ENCODE measurements at places on chromosomes 1 and 21.

GRCh38 chr1:84283381-84283780, 18.1 kb upstream of the SAMD13 start:
- peaks cover 10% of the 10 kb centered on the region for H3K36me3 ChIP-seq
- no peak for DNase-seq
- H3K4me3 ChIP-seq, result no peak overlapping the region
- H3K27me3 ChIP-seq, result peaks cover 19% of the 10 kb centered on the region

- H3K27me3 ChIP-seq, result peaks cover 6% of the 10 kb centered on the region
- H3K36me3 ChIP-seq, result no peaks in the 10 kb centered on the region
- peaks cover 13% of the 10 kb centered on the region for H3K4me1 ChIP-seq
- H3K4me3 ChIP-seq, result no peak overlapping the region
- peak; percentile 42 for DNase-seq
Measured at GRCh38 chr1:1291548-1292441, 11.6 kb downstream of the SCNN1D start.

DNA sequence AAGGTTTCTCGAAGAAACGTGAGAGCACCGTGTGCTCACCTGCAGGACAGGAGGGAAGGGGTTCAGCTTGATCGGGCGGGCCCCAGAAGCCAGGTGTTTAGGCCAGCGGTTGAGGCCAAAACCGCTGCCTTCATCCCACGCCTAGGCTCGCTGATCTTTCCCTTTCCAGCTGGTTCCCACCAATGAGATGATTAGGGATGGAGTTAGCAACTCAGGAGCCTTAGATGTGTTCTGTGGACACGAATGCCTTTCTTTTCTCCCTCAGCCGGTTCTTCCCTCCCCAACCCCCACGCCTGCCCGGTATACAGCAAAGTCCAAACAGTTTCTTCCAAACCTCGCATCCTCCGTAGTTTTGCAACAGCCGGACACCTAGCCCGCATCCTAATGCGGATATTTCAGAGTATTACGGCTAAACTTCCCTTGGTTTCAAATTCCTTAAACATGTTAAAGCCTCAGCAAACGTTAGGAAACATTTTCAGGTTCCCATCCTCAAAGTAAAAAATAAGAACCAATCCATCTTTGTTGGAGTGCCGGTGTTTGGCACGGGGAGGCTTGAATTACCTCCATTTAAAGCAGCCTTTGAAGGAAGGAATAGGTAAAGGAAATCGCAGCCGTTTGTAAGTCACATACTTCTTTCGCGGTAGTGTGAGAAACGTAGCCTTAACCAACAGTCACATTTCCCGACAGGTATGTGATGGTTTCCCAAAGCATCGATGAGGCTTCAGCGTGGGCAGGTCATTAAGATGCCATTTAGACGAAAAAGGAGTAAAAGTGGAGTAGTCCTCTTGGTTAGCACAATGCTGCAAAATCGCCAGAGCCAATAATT, 1.1 kb downstream of the LRRC8C start:
- H3K27ac ChIP-seq, result peak overlapping the region; percentile 95
- no peak for DNase-seq
- peaks cover 14% of the 10 kb centered on the region for H3K36me3 ChIP-seq
- peak overlapping the region; percentile 91 for H3K4me3 ChIP-seq
- H3K27me3 ChIP-seq, result no peaks in the 10 kb centered on the region

GRCh38 chr1:180781718-180782117, 131.0 kb upstream of the KIAA1614 start:
- H3K4me3 ChIP-seq, result no peak overlapping the region
- no peaks in the 10 kb centered on the region for H3K27me3 ChIP-seq
- H3K36me3 ChIP-seq, result no peaks in the 10 kb centered on the region
- no peak for DNase-seq
- peaks cover 28% of the 10 kb centered on the region for H3K4me1 ChIP-seq
- no peak overlapping the region for H3K27ac ChIP-seq

GRCh38 chr1:5765997-5766913, 226.0 kb downstream of the NPHP4 start:
- no peak overlapping the region for H3K27ac ChIP-seq
- DNase-seq, result no peak
- H3K4me1 ChIP-seq, result peaks cover 7% of the 10 kb centered on the region
- H3K4me3 ChIP-seq, result no peak overlapping the region
- H3K36me3 ChIP-seq, result no peaks in the 10 kb centered on the region

GRCh38 chr21:35256468-35256988, 207.4 kb upstream of the RUNX1 start:
- no peaks in the 10 kb centered on the region for H3K27me3 ChIP-seq
- H3K27ac ChIP-seq, result no peak overlapping the region
- H3K4me1 ChIP-seq, result peaks cover 6% of the 10 kb centered on the region
- DNase-seq, result no peak

DNA sequence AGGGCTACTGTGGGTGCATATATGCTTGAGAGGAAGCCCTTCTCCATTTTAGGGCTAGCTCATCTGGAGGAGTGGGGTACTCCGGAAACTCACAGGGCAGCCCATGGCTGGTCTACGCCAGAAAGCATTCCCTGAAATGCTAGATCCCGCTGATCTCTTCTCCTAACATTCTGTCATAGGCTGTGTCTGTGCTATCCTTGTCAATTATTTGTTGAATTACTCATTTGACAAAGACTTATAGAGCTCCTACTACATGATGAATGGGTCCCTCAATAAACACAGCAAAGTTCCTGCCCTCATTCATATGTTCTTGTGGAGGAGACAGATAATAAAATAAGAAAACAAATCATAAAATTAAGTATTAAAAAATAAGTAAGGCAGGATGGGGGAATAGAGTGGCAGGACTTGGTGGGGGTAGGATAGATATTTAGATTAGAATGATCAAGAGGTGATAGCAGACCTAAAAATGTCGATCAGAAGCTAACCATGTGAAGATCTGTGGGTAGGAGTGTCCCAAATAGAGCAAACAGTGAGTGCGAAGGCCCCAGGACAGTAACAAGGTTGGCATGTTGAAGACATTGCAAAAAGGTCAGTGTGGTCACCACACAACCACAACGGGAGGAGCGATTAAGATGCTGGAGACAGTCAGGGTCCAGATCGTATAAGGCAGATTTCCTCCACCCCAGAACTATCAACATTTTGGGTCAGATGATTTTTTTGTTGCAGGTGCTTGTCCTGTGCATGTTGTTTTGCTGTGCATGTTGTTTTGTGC, 13.2 kb downstream of the NGF start:
- no peaks in the 10 kb centered on the region for H3K36me3 ChIP-seq
- no peak overlapping the region for H3K27ac ChIP-seq
- DNase-seq, result no peak
- no peaks in the 10 kb centered on the region for H3K27me3 ChIP-seq
- H3K4me1 ChIP-seq, result no peaks in the 10 kb centered on the region
- no peak overlapping the region for H3K4me3 ChIP-seq

GRCh38 chr1:70075761-70076160, 129.6 kb downstream of the LRRC40 start:
- DNase-seq, result no peak
- H3K36me3 ChIP-seq, result no peaks in the 10 kb centered on the region
- H3K27ac ChIP-seq, result no peak overlapping the region
- no peaks in the 10 kb centered on the region for H3K4me1 ChIP-seq
- H3K27me3 ChIP-seq, result no peaks in the 10 kb centered on the region

GRCh38 chr1:28159680-28160079, 16.8 kb downstream of the PTAFR start:
- no peak overlapping the region for H3K27ac ChIP-seq
- no peak overlapping the region for H3K4me3 ChIP-seq
- peaks cover 8% of the 10 kb centered on the region for H3K4me1 ChIP-seq
- peaks cover 8% of the 10 kb centered on the region for H3K27me3 ChIP-seq
- no peak for DNase-seq

GRCh38 chr1:206521127-206521526, 13.8 kb downstream of the RASSF5 start:
- H3K27me3 ChIP-seq, result no peaks in the 10 kb centered on the region
- H3K36me3 ChIP-seq, result no peaks in the 10 kb centered on the region
- H3K27ac ChIP-seq, result no peak overlapping the region
- no peak overlapping the region for H3K4me3 ChIP-seq
- DNase-seq, result no peak
- H3K4me1 ChIP-seq, result peaks cover 10% of the 10 kb centered on the region

GRCh38 chr21:21114461-21114860, 116.3 kb downstream of the NCAM2 start:
- H3K27ac ChIP-seq, result no peak overlapping the region
- H3K27me3 ChIP-seq, result no peaks in the 10 kb centered on the region
- no peaks in the 10 kb centered on the region for H3K36me3 ChIP-seq
- H3K4me1 ChIP-seq, result peaks cover 7% of the 10 kb centered on the region

- peaks cover 10% of the 10 kb centered on the region for H3K36me3 ChIP-seq
- DNase-seq, result no peak
- peaks cover 4% of the 10 kb centered on the region for H3K4me1 ChIP-seq
- H3K27me3 ChIP-seq, result no peaks in the 10 kb centered on the region
Measured at GRCh38 chr1:28286111-28286510, 26.8 kb downstream of the SESN2 start.

GRCh38 chr1:25641931-25642573, 25.5 kb downstream of the MAN1C1 start:
- peaks cover 7% of the 10 kb centered on the region for H3K4me1 ChIP-seq
- no peak for DNase-seq
- H3K27me3 ChIP-seq, result peaks cover 47% of the 10 kb centered on the region
- H3K36me3 ChIP-seq, result peaks cover 4% of the 10 kb centered on the region
- H3K4me3 ChIP-seq, result no peak overlapping the region

DNA sequence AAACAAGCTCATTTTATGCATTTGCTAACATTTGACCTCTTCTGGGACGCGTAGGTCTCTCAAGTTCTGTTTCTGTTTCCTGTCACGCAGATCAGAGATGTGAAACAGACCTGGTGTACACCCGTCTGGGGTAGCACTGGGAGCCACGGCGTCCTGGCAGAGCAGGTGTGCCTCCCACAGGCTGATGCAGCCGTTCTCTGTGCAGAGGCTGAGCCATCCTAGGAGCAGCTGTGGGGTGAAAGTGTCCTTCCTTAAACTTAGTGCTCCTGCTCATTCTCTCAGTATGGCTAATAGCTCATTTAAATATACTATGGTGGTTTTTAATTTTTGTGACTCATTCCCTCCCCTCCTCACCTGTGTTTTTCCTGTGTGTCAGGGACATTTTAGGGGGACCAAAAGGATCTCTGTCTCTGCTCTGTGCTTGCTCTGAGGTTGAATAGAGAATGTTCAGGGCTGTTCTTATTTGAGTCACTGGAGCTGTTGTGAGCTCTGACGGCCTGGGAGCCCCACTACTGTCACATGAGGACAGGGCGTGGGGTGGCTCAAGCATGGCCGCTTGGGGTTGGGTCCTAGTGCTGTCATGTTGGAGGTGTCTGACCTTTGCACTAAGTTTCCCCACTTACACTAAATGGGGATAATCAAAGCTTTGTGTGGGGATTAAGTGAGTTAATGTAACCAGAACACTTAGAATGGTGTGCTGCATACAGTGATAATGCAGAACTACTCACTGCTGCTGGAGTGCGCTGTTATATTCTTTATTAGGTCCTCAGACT, 43.0 kb downstream of the GALNT2 start:
- H3K27ac ChIP-seq, result peak overlapping the region; percentile 91
- H3K4me1 ChIP-seq, result peaks cover 90% of the 10 kb centered on the region
- H3K4me3 ChIP-seq, result peak overlapping the region; percentile 71
- DNase-seq, result peak; percentile 92

- H3K36me3 ChIP-seq, result peaks cover 32% of the 10 kb centered on the region
- no peak overlapping the region for H3K4me3 ChIP-seq
- no peak for DNase-seq
Measured at GRCh38 chr1:168303716-168304540, 23.3 kb downstream of the TBX19 start.

DNA sequence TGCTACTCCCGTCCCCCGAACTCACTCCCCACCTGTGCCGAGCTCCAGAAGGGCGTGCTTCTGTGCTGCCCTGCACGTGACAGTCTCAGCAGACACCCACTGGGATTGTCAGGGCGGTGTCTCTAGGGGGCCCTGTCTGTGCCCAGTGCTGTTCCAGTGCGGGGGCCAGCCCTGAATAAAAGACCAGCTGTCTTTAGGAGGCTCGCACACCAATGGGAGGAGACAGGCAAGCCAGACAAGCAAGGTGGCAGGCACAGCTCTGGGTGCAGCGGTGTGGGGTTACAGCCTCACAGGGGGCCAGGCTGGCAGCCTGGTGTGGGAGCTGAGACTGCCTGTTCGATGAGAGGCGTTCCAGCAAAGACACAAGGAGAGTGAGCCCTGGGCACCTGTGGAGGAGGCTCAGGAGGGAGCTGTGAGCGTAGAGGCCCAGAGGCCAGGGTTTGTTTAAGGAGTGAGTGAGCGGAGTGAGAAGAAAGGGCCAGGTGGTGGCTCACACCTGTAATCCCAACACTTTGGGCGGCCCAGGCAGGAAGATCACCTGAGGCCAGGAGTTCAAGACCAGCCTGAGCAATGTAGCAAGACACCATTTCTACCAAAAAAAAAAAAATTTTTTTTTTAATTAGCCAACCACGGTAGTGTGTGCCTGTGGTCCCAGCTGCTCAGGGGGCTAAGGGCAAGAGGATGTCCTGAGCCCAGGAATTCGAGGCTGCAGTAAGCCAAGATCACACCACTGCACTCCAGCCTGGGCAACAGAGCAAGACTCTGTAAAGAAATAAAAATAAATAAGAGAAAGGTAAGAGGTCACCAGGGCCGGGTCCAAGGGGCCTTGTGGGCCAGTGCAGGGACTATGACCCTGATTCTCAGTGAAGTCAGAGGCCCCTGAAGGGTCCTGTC, 48.2 kb upstream of the ARHGEF16 start:
- H3K36me3 ChIP-seq, result no peaks in the 10 kb centered on the region
- H3K4me3 ChIP-seq, result no peak overlapping the region
- H3K4me1 ChIP-seq, result no peaks in the 10 kb centered on the region
- peaks cover 4% of the 10 kb centered on the region for H3K27me3 ChIP-seq

GRCh38 chr1:15212216-15212953, 34.6 kb upstream of the FHAD1 start:
- H3K4me3 ChIP-seq, result no peak overlapping the region
- no peak for DNase-seq
- H3K27ac ChIP-seq, result no peak overlapping the region
- peaks cover 17% of the 10 kb centered on the region for H3K27me3 ChIP-seq
- H3K36me3 ChIP-seq, result no peaks in the 10 kb centered on the region

DNA sequence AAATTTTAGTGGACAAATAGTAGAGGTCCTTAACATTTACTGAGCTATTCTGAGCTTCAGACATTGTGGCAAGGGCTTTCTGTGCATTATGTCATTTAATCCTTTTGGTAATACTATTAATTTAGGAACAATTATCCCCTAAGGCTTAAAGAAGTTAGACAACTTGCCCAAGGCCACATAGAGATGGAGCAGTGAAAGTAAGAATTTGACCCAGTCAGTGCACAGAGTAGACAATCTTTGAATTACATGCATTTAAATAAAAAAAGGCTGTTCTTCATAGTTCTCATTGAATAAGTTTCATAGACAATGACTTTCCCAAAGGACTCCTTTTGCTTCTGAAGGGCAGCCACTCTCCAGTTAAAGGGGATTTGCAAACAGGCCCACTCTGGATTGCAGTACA, 142.7 kb downstream of the RUNX1 start:
- no peak overlapping the region for H3K4me3 ChIP-seq
- DNase-seq, result no peak
- H3K27me3 ChIP-seq, result no peaks in the 10 kb centered on the region
- peaks cover 11% of the 10 kb centered on the region for H3K36me3 ChIP-seq
